ENCODE measurements at places on chromosomes 3 and 15.

GRCh38 chr15:63985221-63986184, 60.8 kb downstream of the DAPK2 start:
- DNase-seq, result no peak

- DNase-seq, result no peak
These were observed 27.5 kb upstream of the CORO2B start for GRCh38 chr15:68551296-68551635.

GRCh38 chr3:53074761-53075742, 29.2 kb upstream of the SFMBT1 start:
- no peak for DNase-seq

DNA sequence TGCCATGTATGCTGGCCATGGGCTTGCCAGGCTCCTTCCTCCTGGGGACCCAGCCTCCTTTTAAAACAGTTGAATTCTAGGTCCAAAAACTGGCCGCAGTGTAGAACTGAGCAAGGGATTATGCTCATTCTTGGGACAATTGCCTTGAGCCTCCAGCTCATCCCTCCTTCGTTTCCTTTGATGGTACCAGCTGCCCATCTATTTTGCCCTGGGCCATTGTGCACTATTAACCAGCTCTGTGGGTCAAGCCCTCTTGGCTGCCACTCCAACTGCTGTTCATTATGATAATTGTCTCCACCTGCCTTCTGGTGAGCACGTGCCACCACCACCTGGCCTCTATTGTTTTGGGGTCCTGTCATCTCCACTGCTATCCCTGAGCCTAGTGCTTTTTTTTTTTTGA, 75.8 kb upstream of the SYN2 start:
- no peak for DNase-seq

DNA sequence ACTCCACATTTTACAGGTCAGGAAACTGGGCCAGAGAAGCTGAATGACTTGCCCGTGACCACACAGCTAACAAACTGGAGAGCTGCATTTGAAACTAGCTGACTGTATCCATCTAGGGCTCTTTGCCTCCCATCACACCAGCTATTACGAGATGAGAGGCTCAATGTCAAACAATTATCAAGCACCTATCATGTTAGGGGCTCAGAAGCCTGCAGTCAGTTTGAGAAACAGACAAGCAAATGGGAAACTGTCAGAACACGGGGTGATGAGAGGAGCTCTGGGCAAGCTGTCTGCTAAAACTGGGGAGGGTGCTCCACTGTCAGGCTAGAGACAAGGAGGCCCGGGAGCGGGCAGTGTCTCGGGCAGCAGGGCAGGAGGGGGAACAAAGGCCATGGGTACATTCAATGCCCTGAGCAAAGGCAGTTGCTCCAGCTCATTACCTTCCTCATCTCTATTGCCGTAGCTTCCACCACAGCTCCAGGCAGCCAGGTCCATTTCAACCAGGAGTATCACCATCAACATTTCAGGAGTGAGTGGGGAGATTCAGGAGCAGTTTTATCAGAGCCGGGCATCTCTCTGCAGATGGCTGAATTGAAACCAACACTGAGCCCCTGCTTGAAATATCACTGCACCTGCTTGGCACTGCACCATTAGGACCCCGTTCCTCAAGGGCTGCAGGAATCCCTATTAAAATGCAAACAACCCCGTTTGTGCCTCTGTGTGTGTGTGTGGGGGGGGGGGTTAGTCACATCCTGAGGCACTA, 122.6 kb downstream of the RAB11A start:
- no peak for DNase-seq

- DNase-seq, result no peak
These were observed 17.1 kb upstream of the PLXND1 start for GRCh38 chr3:129623447-129624118.

DNA sequence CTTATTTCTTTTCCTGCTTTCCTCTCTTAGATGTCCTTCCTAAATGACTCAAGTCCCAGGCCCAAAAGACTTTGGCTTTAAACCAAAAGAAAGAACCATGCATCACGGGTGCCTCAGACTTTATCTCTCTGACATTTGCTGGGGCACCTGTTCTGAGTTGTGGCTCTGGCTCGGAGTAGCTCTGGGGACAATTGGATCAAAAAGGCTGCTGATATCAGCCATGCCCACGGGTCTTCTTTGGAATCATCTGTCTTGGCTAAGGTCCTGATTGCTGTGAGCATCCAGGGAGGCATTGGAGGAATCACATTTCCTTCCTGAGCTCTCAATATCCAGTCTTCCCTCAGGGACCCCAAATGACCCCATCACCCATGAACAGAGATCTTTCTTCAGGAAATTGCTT, 59.9 kb downstream of the CLSTN2 start:
- no peak for DNase-seq

DNA sequence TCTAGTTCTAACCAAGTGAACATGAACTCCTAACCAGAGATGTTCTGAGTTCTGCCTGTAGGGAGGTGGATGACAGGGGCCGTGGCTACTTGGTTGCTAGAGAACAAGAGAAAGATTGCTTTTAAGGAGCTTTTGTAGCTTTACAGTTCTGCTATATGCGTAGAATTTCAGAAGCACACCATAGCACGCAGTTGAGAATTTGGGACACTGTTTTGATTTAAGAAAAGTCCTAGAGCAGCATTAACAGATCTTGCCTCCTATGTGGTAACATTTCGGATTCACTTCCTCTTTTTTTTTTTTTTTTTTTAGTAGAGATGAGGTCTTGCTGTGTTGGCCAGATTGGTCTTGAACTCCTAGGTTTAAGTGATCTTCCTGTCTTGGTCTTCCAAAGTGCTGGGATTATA, 181.7 kb downstream of the TCF12 start:
- no peak for DNase-seq

GRCh38 chr3:10772271-10773161, 43.5 kb upstream of the SLC6A11 start:
- no peak for DNase-seq

DNA sequence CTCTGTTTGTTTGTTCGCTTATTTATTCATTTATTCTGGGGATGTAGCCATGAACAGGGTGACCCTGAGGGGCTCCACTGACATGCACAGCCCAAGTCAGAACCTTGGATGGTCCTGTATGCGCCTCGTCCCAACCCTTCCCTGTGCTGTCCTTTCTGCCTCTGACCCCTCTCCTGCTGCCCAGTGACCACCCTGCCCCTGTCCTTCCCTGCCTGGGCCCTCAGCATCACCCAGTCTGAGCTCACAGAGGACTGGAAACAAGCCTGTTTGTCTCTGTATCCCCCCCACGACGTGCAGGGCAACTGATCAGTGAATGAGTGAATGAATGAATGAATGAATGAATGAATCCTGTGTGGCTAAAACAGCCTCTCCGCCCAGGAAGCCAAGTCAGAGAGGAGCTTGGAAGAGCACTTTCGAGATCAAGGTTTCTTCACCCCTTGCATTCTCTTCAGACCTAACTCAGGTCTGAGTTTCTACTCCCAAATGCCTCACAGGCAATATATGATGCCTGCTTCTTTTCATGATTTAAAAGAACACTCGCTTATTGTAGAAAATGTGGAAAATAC, 157.7 kb downstream of the SMAD6 start:
- no peak for DNase-seq

- no peak for DNase-seq
These were observed 1.9 kb upstream of the CHST14 start for GRCh38 chr15:40468898-40469331.

DNA sequence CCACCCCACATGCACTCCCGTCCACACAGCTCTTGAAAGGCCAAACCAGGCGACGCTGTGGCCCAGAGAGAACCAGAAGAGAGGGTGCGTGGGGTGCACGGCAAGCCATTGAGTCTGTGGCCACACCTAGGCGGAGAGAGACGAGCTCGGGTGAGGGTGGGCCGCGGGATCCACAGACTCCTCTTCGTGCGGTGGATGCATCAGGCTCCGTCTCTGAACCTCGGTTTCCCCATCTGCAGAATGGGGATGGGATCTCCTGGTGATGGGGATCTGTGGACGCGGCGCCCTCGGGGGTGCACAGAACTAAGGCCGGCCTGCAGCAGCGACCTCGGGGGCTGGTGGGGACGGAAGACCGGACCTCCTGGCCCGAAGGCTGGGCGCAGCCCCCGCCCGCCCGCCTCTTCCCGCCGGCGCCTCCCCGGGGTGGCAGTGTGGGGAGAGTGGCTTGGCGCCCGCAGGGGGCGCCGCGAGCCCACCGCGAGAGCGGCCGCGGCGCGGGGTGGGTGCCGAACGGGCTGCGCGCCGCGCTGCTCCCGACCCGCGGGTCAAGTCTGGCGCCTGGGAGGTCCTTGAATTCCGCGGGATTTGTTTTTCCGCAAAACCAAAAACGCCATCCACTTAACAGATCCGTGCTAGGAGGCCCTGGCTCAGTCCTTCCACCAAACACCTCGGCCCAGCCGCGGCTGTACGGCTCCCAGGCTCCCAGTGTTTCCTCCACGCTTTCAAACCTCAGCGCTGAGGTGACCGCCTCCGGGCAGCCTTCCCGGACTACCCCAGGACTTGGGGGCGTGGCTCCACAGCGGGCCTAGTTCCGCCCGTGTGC, 13.2 kb upstream of the ADPGK start:
- DNase-seq, result peak; percentile 12

DNA sequence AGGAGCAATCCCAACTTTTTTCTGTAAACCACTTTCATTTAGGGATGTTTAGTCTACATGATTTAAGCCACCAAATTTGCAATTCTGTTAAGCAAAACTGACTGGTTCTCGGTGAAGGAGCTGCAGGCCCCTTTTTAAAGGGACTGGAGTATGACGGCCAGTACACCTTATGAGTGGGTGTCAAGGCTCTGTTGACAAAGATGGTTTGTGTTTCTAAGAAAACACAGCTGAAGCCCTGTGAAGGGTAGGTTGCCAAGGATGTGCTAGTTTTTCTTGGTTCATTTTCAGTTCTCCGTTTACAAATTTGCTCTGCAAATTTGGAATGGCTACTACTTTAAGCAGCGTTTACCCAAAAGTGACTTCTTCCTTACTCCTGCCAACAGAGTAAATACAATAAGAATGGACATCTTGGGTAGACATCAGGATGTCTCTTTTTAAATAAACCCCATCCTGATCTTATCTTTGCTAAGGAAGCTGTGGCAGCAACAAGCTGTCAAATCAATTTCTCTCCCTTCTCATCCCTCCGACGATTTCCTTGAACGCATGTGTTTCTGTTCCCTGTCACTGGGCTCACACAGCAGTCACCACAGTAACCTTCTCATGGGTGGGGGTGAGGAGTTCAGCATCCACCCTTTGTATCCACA, 58.2 kb upstream of the CMTM8 start:
- no peak for DNase-seq

- no peak for DNase-seq
These were observed 8.6 kb downstream of the TLR9 start for GRCh38 chr3:52216585-52217408.

- no peak for DNase-seq
These were observed 1.9 kb upstream of the CAMKV start for GRCh38 chr3:49871531-49872153.

DNA sequence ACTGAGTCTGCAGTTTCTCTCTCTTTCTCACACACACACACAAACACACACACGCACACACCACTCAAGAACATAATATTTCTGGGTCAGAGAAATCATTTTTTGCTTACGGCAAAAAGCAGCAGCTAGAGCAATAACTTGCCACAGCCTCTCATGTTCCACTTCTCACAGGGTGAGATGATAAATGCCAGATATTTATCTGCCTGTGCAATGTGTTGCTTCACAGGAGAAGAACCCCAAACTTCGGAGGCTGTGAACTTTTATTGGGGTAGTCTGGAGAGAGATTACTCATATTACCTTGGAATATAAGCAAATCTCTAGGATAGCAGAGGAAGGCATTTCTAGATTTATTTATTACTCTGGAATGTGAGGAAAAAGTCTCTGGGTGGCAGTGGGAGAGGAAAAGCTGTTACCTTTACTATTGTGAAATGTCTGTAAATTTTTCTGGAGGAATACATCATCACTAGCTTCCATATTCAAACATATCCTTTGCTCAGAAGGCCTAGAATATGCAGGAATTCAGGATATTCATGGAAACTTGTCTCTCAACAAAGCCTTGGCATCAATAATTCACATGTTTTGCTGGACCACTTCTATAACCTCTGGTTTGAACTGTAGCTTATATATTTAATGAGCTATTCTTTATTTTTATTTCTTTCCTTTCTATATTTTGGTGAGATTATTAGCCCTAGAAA, 369.2 kb downstream of the NSUN3 start:
- DNase-seq, result no peak
